ENCODE measurements at places on chromosomes 12 and 14.
A peak's percentile ranks its signal among the peaks of the same experiment; 100 is the strongest.

- no peak for DNase-seq
Measured at GRCh38 chr14:31414190-31414833, 6.0 kb downstream of the HEATR5A start.

GRCh38 chr12:121205491-121205890 lies 4.4 kb upstream of the P2RX4 start:
- DNase-seq = no peak

DNA sequence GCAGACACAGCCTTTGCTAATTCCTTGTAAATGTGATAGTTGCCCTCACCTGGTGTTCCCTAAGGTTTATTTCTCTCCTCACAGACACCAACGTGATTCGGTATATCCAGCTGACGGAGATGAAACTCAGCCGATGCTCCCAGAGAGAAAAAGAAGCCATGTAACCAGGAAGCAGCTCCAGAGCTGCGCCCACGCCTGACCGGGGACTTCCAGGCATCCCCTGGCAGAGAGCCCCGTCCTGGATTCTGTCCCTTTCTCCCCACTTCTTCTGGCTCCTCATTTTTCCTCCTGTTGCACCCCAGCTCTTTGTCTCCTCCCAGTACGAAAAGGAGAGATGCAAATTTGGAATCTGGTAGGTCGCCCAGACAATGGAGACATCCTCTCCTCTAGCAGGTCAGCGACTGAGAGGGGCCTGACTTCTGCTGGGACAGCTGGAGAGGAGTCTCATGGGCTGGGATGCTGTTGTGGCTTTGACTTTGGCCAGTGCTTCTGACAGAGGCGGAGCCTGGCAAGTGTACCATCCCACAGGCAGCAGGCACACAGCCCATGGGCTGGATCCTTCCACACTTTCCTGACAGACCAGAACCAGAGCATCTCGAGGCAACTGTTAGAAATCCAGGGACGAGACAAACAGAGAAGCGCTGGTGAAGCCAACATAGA lies 29.4 kb downstream of the TTC9 start:
- no peak for DNase-seq

- no peak for DNase-seq
Measured at GRCh38 chr14:102317564-102318248, 1.8 kb upstream of the ZNF839 start.

GRCh38 chr12:106315523-106315922 lies 13.0 kb downstream of the TCP11L2 start:
- DNase-seq = no peak

GRCh38 chr14:59570122-59570521 lies 6.5 kb downstream of the CCDC175 start:
- DNase-seq = no peak

DNA sequence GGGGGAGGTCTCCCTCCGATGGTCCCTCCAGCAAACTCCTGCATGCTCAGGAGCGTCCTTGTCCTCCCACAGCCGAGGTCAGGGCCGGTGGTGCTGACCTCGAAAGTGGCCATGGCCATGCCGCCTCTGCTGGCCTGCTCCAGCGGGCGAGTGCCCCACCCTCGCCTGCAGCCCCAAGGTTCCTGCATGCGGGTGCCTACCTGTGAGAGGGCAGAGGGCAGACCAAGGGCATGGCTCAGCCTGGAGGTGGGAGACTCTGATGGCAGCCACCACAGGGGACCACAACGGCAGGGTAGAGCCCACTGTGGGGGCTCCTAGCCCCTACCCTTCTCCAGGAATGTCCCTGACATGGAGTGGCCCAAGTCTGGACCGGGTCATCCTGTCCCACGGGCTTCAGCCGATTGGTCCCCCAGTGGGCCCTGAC lies 38.1 kb upstream of the PPP1R13B start:
- no peak for DNase-seq

DNA sequence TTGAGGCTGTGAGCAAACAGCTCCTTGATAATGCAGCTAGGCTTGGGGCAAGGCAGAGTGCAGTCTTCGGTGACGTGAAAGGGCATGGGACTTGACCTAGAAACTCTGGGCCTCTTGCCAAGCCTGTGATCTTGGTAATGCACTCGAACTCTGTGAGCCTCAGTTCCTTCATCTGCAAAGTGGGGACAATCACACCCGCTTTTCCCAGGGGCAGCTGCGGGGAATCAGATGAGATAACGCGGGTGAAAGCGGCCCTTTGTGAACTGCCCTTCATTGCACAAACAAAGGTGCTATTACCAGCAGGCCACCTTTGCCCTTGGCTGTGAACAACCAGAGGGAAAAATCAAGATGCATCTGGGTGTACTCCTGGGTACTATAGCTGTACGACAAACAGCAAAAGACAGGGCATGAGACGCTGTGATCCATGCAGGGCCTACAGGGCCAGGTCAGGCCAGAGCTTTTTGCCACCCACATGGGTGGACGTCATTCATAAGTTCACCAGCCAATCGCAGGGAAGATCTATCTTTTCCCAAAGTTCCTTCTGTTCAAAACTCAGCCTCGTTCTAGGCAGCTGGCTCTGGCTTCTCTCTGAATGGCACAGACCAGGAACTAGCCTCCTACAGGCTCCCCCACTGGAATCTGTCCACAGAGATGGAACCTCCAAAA lies 3.2 kb downstream of the MSI1 start:
- no peak for DNase-seq

- DNase-seq = no peak
Measured at GRCh38 chr12:46553911-46554310, 181.3 kb upstream of the SLC38A2 start.

- DNase-seq = no peak
Measured at GRCh38 chr14:74649673-74650072, 37.6 kb upstream of the LTBP2 start.

GRCh38 chr12:77334806-77335205 lies 269.4 kb upstream of the E2F7 start:
- no peak for DNase-seq

DNA sequence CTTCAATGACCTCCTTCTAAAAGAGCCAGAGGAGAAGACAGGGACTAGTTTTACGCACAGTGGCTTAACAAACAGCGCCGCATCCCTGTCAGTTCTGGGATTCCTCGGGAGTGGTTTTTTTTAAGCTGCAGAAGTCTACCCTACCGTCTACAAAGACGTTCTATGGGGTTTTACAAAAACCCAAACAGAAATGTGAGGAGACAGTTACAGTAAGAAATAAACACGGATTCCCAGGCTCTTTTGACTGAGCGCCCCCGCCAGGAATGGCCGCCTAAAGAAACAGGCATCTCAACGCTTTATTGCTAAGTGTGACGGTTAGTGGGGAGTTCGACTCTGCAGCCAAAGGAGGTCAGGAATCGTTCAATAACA lies 484 bp downstream of the ALKBH1 start:
- DNase-seq = peak; percentile 12

GRCh38 chr14:61461808-61462275 lies 140.5 kb downstream of the PRKCH start:
- no peak for DNase-seq

DNA sequence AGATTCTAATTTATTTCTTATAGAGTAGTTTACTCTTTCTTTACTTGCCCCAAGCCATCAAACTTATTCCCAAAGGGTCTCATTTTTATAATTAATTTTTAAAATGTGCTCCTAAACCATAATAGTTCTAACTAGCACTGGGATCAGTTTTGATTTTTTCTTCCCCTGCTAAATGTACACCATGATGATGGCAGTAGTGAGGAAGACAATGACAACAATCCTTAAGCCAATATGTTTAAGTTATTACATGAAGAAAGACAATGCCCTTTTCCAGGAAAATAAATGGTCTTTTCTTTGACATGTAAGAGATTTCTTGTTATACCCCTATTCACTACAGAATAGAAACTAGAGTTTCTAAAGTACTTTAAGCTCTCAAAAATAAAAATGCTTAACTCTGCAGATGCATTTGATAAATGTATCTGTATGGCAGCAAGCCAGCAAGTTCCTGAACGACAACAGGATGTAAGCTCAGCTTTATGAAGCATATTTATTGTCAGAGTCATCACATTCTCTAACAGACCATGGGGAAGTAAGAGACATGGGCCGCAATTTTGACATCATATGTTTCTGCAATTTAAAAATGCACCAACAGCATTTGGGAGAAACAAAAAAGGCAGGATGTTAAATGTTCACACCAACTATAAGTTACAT lies 36.0 kb upstream of the SNX6 start:
- no peak for DNase-seq

DNA sequence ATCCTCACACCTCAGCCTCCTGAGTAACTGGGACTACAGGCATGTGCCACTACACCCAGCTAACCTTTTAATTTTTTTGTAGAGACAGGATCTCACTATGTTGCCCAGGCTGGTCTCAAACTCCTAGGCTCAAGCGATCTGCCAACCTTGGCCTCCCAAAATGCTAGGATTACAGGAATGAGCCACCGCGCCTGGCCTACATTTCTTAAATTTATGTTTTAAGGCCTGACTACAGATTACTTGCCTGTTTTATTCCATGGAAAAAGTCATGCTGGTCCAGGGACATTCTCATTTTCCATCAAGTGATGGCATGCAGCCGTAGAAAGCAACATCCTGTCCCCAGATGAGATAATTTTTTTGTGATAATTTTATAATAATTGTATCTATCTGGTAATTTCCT lies 6.1 kb downstream of the CD9 start:
- DNase-seq = no peak

DNA sequence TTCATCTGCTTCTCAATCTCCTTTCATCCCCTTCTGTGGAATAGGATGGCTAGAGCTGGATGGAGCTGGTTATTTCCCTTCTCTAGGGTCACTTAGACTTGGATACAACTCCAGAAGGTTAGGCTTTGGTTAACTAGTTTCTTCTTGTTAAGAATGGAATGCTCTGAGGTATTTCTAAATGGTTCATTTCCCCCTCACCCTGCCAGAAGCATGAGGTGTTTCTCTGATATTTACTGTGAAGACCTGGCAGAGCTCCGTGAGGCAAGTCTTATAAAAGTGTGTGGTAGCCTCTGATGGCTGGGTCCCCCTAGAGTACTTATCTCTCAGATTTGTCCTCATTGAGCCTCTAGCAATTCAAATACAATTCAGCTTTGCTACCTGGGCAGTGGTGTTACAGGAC lies 207.9 kb downstream of the SLC16A7 start:
- no peak for DNase-seq

- DNase-seq = no peak
Measured at GRCh38 chr12:102215992-102216691, 18.5 kb upstream of the PMCH start.

- DNase-seq = no peak
Measured at GRCh38 chr12:84842406-84843013, 70.1 kb downstream of the SLC6A15 start.

- DNase-seq = no peak
Measured at GRCh38 chr14:23482823-23483148, 13.3 kb downstream of the NGDN start.

- DNase-seq = no peak
Measured at GRCh38 chr14:53532853-53533252, 379.7 kb upstream of the DDHD1 start.
